Calu3 (cell line): ENCODE measurements at places on chromosomes 6 and 20. TPM values are rescaled to one million over a fixed set of nuclear protein-coding genes. Genes with fewer than 3 reads are reported as not detected.

Gene PXDC1
- 15.0 and 18.2 TPM in 2 replicates for total RNA-seq

DNA sequence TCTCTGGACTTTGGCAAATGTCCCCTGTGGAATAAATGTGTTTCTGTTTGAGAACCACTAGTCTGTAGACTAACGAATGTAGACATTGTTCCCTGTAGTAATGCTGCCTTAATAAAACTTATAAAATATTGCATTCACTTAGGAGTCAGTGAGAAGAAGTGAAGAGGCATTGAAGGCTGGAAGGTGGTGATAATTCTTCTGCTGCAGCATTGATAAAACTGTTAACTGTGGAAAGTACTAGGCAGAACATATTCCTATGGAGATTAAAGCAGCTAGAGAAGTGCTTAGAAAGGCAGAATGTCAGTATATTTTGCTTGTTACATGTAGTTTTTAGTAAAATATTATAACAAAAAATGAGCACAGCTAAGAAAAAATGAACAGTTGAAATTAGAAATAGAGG, 4.8 kb downstream of the PGK2 start:
- no peaks in the 10 kb centered on the region for H3K27me3 ChIP-seq
- no peaks in the 10 kb centered on the region for H3K36me3 ChIP-seq
- H3K4me3 ChIP-seq = no peak overlapping the region
- DNase-seq = no peak
- peaks cover 9% of the 10 kb centered on the region for H3K4me1 ChIP-seq

DNA sequence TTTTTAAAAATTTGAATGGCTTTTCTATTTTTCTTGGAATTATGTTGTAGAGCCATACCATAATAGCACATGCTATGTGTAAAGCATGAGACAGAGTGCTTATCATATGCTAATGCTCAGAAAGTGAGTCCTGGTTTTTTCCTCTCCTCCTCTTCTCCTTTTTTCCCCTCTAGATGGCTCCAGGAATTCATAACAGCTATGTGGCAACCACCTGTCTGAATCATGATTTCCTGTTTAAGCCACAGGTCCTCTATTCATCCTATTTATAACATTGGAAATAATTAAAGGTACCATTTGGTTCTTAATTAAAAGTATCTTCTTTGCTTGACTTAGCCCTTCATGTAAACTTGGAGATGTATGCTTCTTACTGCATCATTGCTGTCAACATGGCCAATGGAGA, 260.0 kb upstream of the MAP3K7 start:
- no peaks in the 10 kb centered on the region for H3K36me3 ChIP-seq
- H3K4me3 ChIP-seq = no peak overlapping the region
- no peaks in the 10 kb centered on the region for H3K27me3 ChIP-seq
- no peak for DNase-seq
- no peaks in the 10 kb centered on the region for H3K4me1 ChIP-seq
- no peak overlapping the region for H3K27ac ChIP-seq

DNA sequence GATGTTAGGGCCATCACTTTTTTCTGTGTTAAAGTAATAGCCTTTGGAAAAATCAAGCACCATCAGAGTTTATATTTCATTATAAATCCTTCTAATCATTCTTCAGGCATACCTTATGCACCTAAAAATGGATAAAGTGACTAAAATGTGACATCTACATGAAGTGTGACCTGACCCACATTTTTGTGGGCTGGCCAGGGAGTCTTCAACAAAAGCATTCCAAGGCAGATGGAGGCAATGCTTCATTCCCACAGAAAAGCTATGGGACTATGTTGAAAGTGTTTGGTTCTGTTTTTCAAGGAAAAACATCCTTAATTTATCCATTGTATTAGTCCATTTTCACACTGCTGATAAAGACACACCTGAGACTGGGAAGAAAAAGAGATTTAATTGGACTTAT, 58.8 kb upstream of the LTV1 start:
- H3K4me3 ChIP-seq = no peak overlapping the region
- no peaks in the 10 kb centered on the region for H3K27me3 ChIP-seq
- DNase-seq = no peak
- no peaks in the 10 kb centered on the region for H3K4me1 ChIP-seq
- H3K27ac ChIP-seq = no peak overlapping the region

DNA sequence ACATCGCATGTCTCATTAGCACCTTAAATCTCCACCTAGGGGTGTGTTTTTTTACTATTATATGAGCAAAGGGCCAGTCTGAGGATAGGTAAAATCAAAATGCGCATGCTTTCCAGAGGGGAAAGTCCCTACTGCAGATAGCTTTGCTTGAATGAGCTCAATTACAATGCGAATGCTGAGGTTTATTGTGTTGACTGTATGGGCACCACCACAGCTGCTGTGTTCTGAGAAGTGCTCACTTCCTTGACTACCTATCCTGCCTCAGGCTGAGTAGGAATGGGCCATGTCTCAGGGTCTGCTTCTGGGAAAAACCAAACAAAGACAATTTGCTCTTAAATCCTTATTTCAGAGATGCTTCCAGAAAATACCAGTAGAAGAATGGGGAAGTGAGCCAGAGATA, 36.6 kb downstream of the MOCS1 start:
- no peak overlapping the region for H3K4me3 ChIP-seq
- DNase-seq = no peak
- no peaks in the 10 kb centered on the region for H3K36me3 ChIP-seq
- no peaks in the 10 kb centered on the region for H3K4me1 ChIP-seq
- H3K27ac ChIP-seq = no peak overlapping the region
